Activated T-cell treated with anti-CD3 and anti-CD28 coated beads for 4 hours (primary cell): ENCODE measurements at places on chromosomes 16 and 17.

GRCh38 chr17:77223642-77224420, 83.1 kb downstream of the SEC14L1 start:
- no peak for DNase-seq

DNA sequence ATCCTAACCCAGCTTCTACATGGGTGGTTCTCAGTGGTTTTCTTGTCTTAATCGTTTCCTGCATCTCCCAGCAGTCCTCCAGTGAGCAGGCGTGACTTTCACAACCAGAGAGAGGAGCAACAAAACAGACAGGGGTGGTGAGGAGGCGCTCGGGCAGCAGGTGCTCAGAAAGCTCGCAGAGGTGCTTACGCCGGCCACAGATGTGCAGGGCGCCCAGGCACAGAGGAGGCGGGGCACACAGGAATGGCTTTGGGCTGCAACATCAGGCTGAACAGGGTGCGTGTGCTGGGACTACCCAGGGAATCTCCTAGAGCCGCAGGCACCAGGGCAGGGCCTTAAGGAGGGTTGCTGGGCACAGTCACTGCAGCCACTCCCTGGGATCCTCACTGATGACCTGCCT, 32.6 kb downstream of the KLHDC4 start:
- no peak for DNase-seq

DNA sequence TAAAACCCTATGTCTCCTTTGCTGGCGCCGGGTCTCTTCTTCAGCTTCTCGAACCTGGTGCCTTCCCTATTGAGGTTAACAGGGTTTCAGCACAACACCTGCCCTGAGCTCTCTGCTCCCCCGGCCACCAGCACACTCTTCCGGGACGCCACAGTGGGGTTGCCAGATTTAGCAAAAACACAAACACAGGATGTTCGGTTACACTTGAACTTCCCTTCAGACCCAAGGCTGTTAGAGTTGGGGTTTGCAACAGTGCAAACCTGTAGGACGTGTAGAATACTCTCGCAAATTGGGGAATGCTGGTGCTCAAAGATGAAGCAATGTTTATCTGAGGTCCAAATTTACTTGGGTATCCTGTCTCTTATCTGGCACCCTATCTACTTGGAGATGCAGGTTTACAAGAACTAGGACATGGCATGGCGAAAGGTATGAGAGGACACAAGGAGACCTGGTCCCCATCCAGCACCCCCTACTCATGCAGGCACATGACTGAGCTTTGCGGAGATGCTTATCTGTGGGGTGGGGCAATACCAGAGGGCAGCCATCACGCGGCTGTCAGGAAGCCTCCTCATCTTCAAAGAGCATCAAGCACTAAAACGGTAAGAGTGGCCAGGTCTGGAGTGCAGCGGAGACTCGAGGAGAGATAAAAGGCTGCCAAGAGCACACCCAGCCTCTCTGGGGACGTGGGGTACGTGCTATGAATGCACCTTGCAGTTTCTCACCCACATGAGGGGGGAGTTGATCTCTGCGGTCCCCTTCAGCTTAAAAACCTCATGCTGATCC, 52.8 kb downstream of the SDK2 start:
- DNase-seq, result peak; percentile 13

DNA sequence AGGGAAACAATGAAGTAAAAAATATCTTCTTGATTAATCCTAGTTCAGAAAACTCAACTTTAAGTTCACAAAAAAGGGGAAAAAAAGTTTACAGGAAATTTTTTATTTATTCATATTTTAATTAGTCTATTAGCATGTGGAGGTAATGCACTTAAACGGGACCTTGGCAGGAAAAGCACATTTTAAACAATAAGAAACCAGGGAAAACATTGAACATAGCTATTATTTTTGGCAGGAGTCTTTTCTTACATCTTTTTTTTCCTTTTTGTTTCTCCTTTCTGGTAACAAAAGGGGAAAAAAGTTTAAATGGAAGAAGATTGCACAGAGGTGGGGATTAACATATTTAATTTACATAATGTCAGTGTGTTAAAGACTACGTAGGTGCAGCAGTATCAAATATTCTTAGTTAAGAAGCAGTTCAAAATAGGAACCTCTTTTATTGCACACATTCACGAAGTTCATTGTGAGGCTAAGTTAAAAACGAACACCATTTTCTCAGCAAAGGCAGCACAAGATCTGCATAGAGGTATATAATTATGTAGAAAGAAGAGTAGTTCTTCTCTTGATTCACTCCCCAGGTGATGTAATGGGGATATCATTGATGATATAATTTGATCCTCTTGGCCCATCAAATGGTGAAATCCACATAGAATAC, 940.5 kb downstream of the CDH11 start:
- DNase-seq, result no peak

DNA sequence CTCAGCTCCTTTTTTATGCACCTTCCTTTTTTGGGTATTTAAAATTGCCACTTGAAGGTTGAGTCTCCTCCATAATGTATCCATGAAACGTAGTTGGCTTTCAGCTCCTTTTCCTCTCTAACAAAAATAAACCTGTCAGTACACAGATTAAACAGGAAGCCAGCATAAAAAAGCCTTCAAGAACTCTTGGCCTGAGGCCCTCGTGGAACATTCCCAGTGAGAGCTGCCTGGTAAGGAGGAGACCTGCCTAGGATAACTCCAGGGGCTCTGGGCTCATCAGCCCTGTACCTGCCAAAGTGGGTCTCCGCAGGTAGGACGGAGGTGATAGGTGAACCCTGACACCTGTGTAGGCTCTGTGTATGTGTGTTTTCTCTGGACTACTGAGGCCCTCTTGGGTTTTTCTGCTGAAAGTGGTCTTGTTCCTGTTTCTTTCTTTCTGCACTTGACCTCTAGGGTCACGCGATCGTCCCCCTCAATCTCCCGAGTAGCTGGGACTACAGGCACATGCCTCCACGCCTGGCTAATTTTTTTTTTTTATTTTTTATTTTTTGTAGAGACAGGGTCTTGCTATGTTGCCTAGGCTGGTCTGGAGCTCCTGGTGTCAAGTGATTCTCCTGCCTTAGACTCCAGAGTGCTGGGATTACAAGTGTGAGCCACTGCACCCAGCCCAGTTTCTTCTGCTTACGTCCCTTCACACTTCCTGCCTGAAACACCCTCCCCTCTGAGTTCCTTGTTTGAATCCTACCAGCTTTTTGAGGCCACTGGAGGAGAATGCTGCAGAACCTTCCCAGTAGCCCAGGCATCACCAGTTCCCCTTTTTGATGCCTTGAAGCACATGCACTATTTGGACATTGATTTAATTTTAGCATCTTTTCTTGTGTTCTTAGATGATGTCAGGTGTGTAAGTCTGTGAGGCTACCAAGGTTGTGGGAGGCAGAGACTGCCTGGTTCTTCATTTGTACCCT, 9.8 kb downstream of the PGS1 start:
- no peak for DNase-seq

- no peak for DNase-seq
These were observed 175.8 kb upstream of the MAF start for GRCh38 chr16:79776243-79776847.

DNA sequence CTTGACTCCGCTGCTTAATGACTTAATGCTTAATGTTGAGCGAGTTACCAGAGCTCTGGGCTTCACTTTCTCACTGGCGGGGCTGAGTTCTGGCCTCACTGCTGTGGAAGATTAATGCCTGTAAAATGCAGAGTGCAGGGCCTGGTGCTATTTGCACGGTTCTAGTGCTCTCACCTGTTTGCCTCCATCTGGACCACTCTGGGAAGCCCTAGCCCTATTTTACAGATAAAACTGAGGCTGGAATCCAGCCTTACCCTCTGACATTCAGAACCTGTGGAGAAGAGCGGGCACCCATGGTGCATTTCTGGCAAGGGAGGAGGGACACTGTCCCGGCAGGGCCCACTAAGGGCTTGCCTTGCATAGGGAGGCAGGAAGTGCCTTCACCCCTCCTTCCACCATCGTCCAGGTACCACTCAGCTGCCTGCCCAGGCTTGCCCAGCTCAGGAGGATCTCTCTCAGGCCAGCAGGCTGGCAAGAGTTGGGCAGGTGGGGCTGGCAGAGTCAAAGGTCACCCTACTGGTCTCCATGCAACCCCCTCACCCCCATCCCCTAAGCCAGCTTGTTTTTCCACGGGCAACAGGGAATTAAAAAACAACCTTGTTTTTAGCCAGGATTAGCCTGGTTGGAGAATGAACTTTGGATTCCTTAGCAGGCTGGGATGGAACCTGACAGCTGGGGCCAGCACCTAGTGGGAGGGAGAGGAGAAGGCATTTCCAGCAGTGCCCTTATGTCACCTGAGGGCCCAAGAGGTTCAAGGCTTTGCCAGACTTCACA, 4.1 kb upstream of the UBALD1 start:
- DNase-seq, result no peak

- DNase-seq, result no peak
These were observed 7.7 kb downstream of the CCL3L1 start for GRCh38 chr17:36188891-36189306.

DNA sequence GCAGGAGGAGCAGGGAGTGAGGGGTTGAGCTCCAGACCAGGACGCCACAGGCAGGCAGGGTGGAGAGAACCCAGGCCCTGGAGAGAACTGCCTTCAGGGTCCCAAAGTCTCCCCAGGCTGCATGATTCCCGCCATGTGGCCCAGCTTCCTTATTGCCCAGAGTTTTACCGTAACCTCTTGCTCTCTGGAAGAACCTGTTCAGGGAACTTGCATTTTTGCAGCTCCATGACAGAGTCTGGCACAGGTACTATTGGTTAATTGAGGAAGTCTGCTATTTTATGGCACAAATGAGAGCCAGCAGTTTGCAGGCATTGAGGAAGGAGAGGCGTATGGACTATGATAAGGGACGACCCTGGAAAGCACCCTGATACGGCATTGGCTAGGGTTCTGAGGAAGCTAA, 11.6 kb upstream of the NOS2 start:
- no peak for DNase-seq

DNA sequence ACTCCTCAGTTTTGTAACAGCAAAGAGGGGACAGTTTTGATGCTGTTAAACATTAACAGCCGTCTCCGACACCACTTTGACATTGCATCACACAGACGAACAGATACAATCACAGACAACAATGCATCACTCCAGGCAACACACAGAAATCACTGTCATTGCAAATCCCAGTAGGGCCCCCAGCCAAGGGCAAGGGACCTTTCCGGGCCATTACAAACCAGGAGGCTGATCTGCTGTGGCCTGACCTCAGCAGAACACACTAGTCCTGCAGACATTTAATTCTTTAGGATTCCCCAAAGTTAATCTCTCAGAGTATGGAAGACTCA, 136.2 kb upstream of the RCVRN start:
- no peak for DNase-seq

DNA sequence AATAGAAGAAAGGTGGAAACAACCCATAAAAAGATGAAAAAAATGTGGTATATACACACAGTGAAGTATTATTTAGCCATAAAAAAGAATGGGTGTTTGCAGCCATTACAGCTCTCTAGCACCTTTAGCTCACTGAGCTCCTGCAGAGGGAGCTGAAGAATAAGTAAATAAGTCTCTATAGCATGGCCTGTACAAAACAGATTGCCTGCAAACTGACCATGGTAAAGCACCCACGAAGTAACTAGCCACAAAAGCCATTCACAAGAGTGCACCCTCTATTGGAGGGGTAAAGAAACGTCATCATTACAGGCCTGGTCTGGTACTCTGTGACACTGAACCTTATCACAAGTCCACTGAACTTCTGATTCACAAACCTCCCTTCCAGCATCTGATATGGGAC, 76.3 kb downstream of the USP32 start:
- DNase-seq, result no peak

DNA sequence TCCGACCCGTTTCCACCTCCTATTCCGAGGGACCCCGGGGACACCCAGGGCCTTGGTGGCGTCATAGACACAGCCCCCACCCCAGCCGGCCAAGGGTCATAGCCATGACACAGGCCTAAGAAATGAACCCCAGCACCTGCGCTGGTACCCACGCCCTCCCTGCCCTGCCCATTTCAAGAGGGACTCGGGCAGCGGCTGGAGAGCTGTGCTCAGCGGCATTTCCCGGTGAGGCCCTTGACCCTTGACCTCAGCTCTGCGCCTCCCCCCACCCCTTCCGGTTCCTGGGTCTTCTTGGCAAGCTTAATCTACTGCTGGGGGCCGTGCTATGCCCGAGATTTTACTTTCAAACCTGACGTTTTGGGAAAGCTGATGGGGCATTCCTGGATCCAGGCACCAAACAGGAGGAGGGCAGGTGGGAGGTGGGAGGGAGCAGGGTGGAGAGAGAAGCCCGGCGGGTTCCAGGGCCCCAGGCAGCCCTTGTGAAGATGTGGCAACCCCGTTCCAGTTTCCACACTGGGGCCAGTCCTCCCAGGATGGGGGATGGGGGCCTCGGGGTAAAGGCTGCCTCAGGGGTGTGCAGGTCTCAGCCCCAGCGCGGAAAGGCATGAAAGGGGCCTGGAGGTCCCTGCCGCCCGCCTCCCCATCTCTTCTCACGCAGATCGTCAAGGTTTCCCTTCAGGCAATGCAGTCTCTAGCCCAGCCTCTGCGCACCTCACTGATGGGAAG, at the start of gene SLC22A31:
SLC22A31 (minus strand) TSS at position 414 of the 726 bp plus-strand sequence; CDS start at position 378, 36 bp downstream.
- no peak for DNase-seq

GRCh38 chr16:71383054-71383773, 24.7 kb downstream of the CALB2 start:
- DNase-seq, result no peak

DNA sequence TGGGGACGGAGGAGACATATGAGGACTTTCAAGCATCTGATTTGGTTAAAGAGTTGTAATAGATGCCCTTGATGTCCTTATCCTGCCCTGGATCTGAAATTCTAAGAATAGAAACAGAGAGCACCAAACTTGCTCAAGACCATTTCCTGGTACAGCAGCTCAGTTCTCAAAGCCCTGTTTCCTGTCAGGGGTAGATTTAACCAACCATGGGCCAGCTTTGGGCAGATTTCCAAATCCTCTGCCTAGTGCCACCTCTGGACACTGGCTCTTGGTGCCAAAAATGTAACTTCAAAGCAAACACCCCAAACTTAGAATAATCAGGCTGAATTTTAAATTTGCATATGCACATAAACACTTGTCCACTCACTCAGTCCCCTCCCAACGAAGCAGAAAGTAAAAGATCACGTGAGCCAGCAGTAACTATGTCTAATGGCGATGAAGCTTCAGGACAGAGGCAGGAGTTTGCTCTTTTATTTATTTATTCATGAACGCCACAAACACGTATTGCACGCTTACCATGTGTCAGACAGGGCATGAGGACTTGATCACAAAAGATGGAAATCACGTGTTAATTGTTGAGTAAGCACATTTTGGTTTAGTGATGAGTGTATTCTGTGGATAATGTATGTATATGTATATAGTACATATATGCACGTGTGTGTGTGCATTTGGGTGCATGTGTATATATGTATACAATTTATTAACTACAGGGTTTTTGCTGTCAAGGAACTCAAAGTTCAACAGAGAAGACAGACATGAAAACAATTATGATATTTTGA, 23.1 kb upstream of the SDK2 start:
- DNase-seq, result no peak

DNA sequence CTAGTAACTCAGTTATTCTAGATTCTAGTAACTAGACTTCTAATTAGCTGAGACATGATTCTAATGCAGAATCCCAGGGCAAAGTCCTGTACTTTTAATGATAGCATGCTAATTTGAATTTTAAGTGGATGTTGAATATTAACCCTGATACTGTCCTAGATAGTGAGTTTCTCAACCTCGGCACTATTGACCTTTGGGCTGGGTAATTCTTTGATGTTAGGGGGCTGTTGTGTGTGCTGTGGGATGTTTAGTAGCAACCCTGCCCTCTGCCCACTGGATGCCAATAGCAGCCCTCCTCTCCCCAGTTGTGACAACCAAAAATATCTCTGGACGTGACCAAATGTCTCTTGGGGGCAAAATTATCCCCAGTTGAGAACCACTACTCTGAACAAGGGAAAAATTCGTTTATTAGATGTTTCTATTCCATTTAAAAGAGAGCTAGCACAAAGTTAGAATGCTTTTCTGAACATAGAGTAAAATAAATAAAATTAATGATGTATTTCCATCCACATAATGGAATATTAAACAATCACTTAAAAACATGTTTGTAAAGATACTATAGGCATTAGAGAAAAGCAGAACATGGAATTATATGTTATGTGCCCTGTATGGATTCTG, 30.2 kb downstream of the SALL1 start:
- DNase-seq, result no peak
